ENCODE measurements at places on chromosomes 6 and 20.

DNA sequence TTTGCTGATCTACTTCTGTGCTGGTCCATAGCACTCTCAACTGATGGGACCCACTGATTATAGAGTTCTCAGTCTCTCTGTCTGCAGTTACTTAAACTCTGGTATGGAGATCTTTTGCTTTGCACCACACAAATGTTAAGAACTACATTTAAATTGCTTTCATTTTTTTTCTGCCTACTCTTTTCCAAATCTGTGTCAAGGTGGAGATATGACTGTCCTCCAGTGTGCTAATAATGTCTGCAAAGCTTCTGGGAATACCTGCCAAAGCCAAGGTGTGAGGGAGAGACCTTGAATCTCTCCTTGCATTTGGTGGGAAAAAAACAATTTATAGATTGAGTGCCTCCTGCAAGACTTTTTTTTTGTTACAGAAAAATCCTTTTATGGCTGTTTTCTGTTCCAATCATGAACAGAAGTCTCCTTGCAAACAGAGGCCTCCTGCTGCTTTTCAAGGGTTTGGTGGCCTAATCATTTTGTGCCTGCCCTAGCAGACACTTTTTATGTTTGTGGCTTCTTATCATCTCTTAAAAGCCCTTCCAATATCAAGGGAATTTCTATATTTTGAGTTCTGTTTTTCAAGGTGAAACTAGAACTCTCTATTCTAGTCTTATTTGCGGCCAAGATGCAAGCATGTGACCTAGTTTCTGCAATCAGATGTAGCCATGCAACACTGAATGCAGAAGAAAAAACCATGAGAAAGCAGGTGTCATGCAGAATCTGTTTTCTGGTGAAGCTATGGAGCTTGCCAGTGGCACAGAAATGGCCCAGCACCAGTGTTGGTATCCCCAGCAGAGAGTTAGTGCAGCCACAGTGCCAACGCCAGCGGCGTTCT, 23.2 kb upstream of the AKIRIN2 start:
- DNase-seq: no peak

GRCh38 chr20:9686866-9687265, 152.0 kb downstream of the PAK5 start:
- no peak for DNase-seq

- DNase-seq: no peak
Measured at GRCh38 chr20:22324505-22324904, 259.9 kb downstream of the FOXA2 start.

DNA sequence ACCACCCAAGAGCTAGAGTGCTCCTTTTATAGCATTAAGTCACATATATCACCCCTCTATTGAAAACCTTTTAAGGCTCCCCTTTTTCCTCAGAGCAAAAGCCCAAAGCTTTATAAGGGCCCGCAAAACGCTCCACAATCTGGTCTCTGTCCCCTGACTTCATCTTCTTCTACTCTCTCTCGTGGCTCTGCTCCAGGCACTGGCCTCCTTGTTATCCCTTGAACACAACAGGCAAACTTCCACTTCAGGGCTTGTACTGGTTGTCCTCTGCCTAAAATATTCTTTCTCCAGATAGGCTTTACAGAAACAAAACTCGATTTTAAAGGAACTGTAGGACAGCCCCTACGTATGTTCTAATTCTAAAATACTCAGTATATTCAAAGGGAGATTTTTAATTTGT, 44.0 kb upstream of the SPDEF start:
- DNase-seq: no peak

GRCh38 chr20:22241609-22242008, 342.8 kb downstream of the FOXA2 start:
- DNase-seq: no peak

GRCh38 chr6:27977387-27977786, 20.3 kb downstream of the OR2B6 start:
- no peak for DNase-seq

DNA sequence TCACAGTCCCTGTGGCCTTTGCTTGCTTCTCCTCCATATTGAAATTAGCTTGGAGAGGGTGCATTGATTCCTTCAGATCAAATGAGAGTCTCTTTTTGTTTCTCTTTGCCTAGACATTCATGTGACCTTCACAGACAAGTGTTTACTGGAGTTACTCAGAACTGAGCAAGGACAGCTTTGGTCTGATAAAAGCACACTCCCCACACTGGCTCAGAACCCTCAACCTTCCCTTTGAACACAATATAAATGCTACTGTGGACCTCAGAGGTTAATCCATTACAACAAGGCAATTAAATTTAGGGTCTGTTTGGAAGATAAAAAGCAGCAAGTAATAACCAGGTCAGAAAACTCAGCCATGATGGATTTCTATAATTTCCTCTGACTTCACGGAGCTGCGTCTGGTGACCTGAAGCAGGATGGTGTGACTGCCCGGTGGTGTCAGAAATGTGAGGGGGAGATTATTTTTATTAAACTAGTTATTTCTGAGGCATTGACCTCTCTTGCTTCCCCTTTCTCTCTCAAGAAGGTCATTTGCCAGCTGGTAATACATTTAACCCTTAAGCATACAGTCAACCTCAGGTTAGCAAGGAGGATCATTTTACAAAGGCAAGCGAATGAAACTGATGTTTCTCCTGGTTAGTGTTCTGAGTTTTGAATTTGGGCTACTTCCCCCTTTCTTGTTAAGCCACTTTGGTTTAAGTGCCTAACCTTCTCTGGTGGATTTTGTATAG, 208.2 kb downstream of the CLIC5 start:
- no peak for DNase-seq

GRCh38 chr6:127342296-127342945, 988 bp downstream of the ECHDC1 start:
- no peak for DNase-seq

DNA sequence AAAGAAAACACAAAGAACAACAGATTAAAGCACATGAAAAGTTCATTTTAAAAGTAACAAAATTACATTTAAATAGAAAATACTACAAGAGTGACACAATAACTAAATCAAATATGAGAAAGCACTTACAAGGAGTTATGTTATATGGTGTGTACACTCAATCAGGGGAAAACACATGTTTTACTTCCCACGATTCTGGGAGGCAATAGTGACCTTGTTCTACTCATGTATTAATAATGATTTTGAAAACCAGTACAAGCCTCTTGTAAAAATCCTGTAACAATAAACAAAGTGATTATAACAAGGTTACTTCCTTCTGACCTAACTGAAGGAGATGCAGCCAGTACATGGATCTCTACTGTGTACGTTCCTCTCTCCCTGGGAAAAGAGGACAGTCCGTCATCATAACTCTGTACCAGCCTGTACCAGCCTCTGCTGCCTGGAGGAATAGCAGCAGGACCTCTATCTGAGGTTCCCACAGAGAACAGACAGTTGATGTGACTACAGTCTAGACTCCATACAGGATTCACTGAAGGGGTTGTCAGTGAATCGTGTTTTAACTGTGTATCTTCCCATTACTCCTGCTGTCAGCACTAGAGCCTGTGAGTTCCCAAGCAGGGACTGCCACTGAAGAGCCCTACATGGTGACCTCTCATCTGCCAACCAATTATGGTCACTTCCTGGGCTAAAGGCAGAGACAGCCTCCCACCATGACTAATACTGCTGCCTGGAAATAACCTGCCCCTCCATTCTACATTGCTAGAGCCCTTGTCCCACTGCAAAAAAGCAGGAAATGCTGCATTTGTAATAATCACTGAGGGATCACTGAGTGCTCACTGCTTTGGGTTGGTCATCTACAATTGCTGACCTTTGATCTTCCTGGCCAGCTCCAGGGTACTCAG, 149.7 kb downstream of the KIF16B start:
- DNase-seq: no peak

- no peak for DNase-seq
Measured at GRCh38 chr20:58652606-58653294, 1.7 kb downstream of the STX16 start.

- DNase-seq: no peak
Measured at GRCh38 chr6:124371974-124372475, 568.4 kb downstream of the NKAIN2 start.

DNA sequence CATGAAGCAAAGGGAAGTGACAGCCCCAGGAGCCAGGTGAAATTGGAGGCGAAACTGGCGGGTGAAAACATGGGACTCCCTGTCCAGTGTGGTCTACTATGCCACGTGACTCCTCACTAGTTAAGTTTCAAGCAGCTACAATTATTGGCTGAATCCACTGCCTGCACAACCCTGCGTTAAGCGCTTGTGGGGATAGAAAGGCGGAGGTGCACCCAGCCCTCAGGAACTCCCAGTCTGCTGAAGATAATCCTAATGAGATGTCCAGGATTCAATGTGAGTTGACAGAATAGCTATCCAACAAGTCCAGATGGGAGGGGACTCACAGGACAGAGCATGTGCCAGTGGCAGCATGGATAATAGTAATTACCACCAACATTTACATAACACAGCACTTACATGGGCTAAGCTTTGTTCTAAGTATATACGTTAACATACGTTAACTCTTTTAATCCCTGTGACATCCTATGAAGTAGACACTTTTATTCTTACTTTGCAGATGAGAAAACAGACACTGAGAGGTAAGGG, 1.8 kb downstream of the MOCS1 start:
- no peak for DNase-seq

- no peak for DNase-seq
Measured at GRCh38 chr20:32655903-32656512, 17.7 kb downstream of the C20orf203 start.

- no peak for DNase-seq
Measured at GRCh38 chr6:42301986-42302385, 84.3 kb upstream of the MRPS10 start.

- no peak for DNase-seq
Measured at GRCh38 chr6:84272298-84272697, 44.9 kb upstream of the CEP162 start.

- DNase-seq: no peak
Measured at GRCh38 chr6:8969747-8970146, 534.4 kb upstream of the SLC35B3 start.

DNA sequence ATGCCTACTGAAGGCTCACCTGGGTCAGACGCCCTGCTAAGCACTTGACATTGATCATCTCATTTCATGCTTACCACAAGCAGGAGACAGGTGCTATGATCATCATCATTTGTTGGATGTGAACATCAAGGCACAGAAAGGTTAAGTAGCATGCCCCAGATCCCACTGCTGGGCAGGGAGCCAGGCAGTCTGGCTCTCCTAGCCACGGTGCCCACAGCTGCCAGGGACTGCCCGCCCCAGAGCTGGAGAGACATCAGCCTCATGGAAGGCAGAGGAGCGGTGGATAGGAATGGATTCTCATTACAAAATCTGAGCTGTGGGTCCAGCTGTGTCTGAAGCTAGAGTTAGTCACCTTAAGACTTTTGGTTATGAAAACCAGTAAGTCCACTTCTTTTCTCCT, 3.6 kb downstream of the SULF2 start:
- no peak for DNase-seq

DNA sequence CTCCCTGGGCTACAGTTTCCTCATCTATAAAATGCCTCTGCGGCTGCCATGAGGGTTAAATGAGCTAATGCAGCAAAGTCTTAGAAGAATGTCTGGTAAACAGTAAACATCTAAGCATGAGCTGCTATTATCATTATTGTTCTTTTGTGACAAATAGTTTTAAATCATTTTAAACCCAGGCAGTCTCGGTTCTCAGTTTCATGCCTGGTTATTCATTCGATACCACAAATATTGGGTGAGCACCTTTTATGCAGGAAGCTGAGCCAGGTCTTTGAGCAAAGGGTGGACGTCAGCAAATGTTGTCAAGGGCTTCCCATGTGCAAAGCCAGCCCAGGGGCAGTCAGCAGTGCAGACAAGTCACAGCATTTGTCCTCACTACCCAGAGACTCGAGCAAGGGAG, 128.7 kb downstream of the NFATC2 start:
- no peak for DNase-seq
